PC-9 (cell line): ENCODE measurements at places on chromosomes 1 and 21. TPM values are rescaled to one million over a fixed set of nuclear protein-coding genes. Genes with fewer than 3 reads are reported as not detected.

- no peak for DNase-seq
Observed at GRCh38 chr1:18411321-18411720, 69.4 kb upstream of the KLHDC7A start.

Gene TRAF5
- 8.1 and 10.9 TPM in 2 replicates for total RNA-seq

Gene UMODL1
- total RNA-seq: 0.25 TPM in 1 of 2 replicates, not detected in the other

Gene CFHR2
- not detected in 2 replicates for total RNA-seq

Gene C21orf58
- 28.9 and 30.7 TPM in 2 replicates for total RNA-seq

DNA sequence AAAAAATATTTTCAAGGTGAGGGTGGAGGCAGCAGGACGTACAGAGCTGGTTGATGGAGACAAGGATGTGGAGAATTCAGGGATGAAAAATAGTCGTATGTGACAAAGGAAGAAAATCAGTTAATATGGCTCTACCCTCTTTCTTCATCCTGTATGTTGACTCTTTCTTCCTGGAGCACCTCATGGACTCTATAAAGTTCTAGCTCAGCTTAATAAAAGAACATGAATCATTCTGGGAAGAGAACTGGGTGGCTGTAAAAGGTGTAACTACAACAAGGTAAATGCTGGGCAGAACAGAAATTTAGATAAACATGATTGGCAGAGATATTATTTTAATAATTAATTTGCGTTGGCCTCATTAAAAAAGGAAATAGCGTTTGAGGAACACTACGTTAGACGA is 241.8 kb upstream of the MAP1LC3C start:
- no peak for DNase-seq

Gene CLCA4
- not detected in 2 replicates for total RNA-seq

DNA sequence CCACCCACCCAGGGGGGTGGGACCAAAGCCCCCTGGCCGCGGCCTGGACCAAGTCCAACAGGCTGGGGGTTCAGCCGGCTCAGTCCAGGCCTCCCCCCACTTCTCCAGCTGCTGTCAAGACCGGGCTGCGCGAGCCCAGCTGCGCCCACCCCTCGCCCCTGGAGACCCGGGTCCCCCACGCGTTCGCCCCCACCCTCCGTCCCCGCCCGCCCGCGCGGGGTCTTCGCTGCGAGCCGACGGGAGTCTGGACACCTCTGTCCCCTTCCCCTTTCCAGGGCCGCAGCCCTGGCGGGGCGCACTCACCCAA is 253 bp downstream of the RAP1GAP start:
- DNase-seq: no peak

Gene AP4B1
- 10.0 and 11.7 TPM in 2 replicates for total RNA-seq

Gene RXFP4
- 0.33 TPM in 1 of 2 replicates, not detected in the other for total RNA-seq

DNA sequence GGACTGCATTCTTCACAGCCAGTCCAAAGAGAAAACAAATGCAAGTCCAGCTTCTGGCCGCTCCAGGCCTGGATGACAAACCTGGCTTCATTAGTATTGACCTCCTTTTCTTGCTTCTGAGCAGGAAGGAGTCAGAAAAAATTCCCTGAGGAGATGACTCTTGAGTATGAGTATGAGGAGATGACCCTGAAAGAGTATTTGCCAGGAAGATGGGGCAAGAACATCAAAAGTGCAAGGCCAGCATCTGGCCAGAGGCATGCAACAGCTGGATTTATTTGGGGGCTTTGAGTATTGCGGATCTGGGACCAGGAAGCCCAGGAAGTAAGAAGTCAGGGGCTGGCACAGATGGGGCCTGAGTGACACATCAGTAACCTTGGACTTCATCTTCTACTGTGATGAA is 113.9 kb downstream of the GLIS1 start:
- no peak for DNase-seq

DNA sequence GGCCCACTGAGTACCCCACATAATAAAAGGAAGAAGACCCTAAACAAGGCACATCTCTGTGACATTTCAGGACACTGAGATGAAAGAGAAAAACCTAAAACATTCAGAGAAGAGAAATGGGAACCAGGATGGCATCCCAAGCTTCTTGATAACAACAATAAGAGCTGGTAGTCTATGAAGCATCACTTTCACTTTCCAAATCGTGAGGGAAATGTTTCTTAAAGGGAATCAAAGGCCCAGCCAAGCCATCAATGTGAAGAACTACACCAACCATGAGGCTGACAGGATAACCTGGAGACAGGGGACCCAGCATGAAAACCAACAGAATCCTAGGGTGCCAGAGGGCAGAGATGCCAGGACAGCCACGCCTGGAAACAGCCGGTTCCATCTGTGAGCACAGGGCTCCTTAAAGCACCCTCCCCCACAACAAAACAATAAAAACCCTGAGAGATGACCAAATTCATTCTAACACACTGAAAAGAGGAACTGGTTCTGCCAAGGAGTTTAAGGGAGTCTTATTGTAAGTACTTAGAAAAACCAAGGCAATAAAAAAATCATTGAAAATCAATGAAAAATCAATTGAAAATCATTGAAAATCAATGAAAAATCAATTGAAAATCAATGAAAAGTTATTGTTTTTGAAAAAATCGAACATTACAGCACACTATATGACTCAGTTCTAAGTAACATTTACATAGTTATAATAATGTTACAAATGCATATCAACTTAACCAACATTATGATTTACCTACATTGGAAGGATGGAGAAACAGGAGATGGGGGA is 141.5 kb upstream of the ERG start:
- DNase-seq: no peak

DNA sequence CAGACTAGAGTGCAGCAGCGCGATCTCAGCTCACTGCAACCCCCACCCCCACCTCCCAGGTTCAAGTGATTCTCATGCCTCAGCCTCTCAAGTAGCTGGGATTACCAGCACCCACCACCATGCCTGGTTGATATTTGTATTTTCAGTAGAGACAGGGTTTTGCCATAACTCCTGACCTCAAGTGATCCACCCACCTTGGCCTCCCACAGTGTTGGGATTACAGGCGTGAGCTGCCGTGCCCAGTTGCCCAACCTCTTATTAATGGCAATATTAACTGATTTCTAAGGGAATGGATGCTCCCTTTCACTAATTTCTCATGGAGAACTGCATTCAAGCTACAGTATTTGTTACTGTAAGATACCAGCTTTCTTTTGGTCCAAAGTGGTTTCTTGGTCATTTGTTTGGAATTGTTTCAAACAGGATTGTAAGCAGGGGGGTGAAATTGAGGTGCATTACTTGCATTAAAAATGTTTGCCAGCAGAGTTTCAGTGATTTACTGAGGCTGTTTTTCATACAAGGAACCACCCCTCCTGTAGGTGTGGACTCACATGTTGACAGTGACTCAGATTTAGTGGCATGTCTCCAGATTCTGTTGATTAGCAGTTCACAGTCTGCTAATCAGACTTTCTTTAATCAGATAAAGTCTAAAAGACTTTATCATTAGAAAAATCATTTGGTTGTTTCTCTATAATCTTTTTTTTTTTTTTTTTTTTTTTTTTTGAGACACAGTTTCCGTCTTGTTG is 3.9 kb upstream of the TGFBR3 start:
- peak; percentile 93 for DNase-seq

GRCh38 chr1:246971090-246971721 is 36.7 kb downstream of the ZNF695 start:
- peak; percentile 2 for DNase-seq

- peak; percentile 62 for DNase-seq
Observed at GRCh38 chr1:32742956-32743355, 40.4 kb upstream of the SYNC start.

DNA sequence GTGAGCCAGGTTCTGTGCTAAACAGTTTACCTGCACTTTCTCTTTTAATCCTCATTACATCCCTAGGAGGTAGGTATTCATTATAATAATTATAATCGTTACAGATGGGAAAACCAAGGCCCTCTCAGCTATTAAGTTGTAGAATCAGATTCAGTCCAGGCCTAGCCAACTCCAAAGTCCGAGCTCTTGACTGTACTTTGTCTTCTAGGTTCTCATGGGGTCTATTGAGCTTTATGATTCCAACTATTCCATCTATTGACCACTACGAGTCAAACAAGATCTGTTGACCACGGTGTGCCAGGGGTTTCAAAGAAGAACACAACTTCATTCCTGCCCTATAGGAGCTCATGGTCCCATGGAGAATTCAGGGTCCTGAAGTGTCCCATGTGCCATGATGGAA is 2.0 kb downstream of the IFNLR1 start:
- no peak for DNase-seq

Gene APOBEC4
- total RNA-seq: not detected in 2 replicates

DNA sequence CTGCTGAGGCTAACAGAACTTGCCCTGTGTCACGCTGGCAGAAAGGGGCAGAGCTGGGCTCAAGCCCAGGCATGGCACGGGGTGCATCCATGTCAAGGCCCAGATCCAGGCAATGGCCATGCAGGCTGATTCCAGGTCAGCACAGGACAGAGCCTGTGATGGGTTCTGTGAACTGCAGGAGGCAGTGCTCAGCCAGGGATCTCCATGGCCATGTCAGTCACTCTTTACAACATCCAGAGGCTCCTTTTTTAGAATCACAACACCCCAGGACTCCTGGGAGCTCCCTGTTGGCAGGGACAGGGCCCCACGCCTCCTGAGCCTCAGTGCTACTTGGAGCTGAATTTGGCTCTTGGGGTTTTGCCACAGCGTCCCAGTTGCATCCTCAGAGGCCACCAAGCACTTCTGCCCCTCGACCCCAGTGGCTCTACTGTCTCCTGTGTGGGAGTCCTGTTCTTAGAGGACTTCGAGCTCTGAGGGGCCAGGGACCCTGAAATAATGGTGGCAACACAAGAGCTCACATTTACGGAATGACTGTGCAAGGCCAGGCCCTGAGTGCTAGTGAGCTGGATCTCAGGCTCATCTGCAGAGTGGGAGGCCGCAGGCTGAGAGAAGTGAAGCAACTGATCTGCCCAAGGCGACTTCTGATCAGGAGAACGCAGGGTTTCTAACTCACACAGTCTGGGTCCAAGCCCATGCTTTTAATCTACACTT is 211.5 kb downstream of the TRABD2B start:
- DNase-seq: no peak

Gene FAM78B
- not detected in 2 replicates for total RNA-seq

Gene VWA1
- 56.6 and 65.9 TPM in 2 replicates for total RNA-seq

DNA sequence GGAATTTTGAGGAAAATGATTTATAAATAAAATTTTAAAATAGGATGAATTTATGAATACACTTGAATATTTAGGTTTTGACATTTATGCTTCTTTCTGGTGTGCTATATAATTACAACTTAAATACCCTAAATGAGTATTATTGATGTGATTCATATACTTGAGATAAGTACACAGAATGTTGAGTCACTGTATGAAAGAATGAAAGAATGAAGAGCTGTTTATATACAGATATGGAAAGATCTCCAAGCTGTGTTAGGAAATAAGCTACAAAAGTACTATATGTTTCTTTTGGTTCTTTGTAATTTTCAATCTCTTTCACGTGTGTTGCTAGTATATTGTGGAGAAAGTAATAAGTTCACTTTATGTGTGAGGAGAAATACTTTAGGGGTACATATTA is 147.2 kb downstream of the RASAL2 start:
- peak; percentile 73 for DNase-seq

Gene TNFRSF25
- 12.3 and 21.1 TPM in 2 replicates for total RNA-seq

DNA sequence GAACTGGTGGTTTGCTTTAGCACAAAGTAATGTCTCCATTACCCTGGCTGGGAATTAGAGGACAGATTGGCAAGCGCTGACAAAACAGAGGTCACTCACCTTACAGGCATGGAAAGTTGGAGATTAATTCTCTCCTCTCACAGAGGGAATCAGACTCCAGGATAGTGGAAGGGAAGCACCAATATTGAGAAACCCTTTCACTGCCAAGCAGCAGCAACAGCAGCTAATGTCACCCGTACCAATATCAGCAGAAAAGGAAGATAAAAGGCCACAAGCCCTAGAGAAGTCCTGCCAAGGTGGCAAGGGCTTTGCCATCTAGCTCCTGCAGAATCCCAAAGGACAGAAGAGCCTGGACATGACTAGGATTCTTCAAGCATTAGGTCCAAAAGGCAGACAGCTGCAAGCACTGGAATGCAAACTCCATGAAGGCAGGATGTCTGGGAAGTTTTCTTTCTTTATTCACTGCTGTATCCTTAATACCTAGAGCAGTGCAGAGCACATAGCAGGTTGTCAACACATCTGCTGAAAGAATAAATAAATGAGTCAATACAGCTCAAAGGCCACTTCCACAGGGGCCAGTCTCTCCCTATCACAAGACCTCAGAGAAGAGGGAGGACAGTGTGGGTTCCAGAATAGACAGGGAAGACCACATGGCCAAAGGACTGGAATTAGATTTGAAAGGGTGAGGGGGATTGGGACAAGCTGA is 57.2 kb downstream of the ERI3 start:
- DNase-seq: no peak

GRCh38 chr1:162033428-162033827 is 9.8 kb upstream of the OLFML2B start:
- DNase-seq: no peak

DNA sequence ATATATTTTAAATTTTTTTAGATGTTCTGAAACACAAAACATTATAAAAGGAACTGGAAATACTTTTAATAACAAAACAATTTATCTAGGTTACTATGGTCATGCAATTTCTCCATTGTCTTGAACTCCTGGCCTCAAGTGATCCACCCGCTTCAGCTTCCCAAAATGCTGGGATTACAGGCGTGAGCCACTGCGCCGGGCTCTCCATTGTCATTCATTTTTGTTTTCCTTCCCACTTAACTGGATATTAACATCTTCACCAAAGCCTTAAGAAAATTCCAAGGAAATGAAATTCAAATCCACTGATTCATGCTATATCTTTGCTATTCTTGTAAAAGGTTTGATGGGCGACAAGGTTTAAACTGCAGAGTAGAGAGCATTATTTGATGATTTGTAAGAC is 279.5 kb upstream of the PKN2 start:
- DNase-seq: no peak

DNA sequence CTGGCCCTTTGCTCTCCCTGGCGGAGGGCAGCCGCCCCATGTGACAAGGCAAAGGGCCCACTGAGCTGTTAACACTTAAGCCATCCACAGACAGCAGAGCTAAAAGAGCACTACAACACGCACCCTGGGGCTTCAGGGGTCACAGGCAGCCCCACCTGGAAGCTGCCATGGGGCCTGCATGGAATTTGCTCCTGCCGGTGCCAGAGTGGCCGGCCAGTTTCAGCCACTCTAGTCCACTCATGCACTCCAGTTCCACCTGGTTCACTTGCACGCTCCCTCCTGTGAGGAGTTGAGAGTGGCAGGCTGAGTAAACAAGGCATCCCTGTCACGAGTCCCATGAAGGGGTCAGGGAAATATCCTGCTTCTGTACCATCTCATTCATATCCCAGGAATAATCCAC is 55.3 kb downstream of the RIMS3 start:
- DNase-seq: no peak

- no peak for DNase-seq
Observed at GRCh38 chr1:47213230-47213963, 18.6 kb downstream of the TAL1 start.
